ENCODE measurements at places on chromosomes 7 and 10. TPM values are rescaled to one million over a fixed set of nuclear protein-coding genes. Genes with fewer than 3 reads are reported as not detected.

KLLN gene
- total RNA-seq, result 0.94 TPM

CTTNBP2 gene
- not detected for total RNA-seq

LAMB1 gene
- total RNA-seq, result not detected

FGL2 gene
- total RNA-seq, result 1.6 TPM

RPEL1 gene
- 0.16 TPM for total RNA-seq

CDNF gene
- 0.89 TPM for total RNA-seq

GRCh38 chr7:36734731-36735130 lies 10.4 kb upstream of the AOAH start:
- DNase-seq, result no peak

- no peak for DNase-seq
Observed at GRCh38 chr10:104683567-104683966, 42.5 kb downstream of the SORCS3 start.

DNA sequence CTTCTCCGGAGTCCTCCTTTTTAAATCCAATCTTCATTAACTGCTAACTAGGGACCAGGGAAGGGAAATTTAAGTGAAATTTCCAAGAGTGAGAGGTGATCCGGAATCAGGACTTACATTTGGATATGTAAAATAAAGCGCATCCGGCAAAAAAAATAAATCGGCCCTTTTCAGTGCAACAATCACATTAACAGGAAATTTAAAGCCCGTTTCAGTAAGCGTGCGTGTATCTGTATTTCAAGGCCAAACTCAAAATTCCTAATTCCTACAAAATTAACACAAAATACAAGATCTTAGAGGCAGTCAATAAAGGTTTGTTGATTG lies 771 bp downstream of the DNAJC9 start:
- DNase-seq, result no peak

DNA sequence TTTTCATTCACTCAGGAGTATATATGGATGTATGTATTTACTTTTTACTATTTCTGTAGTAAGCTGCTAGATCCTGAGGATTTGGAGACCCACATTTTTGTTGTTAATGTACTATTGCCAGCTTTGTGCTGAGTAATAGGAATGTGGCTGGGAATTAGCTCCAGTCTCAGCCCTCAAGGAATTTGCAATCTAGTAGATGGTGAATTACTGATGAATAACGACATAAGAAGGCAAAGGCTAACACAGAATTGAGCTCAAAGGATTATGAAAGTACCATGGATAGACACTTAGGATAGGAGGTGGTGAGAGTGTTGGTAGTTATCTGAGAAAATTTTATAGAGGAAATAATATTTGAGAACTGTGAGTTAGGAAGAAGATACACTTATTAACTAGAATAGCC lies 19.9 kb downstream of the CASD1 start:
- DNase-seq, result no peak

DNA sequence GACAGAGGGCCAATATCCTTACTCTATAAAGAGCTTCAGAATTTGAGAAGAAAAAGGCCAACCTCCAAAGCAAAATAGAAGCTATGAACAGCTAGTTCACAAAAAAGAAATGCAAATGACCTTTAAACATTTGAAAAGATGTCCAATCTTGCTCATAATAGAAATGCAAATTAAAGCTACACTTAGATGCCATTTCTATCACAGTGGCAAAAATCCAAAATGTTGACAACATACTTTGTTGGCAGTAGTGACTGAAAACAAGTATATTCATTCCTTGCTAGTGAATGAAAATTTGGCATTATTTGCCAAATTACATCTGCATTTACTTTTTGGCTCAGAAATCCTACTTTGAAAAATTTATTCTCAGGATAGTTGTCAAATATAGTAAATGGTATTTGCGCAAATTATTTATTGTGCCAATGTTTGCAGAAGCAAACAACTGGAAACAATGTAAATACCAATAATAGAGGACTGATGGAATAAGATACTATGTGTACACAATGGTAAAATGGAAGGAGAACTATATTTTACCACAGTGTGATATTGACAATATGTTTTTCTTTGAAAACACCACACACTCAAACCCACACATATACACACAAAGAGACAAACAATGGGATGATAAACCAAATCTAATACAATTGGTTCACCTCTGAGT lies 9.4 kb downstream of the TMEM106B start:
- DNase-seq, result no peak

DNA sequence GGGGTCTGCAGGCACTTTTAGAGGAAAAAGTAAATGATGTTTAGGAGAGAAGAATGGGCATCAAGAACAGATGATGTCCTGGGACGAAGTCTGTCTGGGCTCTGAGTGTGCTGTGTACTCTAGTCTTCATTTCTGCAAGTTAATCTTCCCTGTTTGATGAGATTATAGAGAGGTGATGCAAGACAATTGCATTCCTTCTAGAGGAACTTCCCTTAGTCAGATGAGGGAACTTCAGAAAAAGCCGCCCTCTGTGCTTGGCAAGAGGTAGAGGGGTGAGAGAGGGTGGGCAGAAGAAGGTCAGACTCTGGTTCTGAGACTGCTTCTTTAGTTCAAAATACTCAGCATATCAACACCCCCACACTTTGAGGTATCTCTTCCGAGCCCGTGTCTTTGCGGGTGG lies 797.9 kb downstream of the LRMDA start:
- no peak for DNase-seq

DNA sequence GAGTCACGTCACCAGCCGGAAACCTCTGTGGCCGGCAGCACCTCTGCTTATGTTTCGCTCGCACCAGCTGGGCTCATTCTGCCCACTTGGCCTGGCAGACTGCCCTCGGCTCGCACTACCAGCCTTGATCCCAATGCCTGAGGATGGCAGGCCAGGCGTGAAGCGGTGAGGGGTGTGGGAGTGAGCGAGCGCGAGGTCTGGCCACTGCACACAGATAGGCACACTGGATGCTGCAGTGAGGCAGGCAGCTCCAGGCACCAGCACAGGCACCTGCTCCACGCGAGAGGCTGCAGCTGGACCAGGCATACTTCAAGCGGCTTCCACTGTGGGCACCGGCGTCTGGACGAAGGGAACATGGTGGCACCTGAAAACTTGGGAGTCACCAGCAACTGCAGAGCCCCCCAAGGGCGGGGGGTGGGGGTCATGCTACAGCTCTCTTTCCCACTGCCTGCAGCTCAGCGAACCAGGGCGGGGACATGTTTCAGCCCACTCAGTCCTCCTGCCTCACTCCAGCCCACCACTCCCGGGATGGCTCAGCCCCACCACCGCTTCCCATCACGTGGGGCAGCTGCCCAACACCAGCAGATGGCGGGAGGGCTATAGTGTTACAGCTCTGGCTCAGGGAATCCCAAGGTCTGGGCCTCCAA lies 5.4 kb upstream of the DMTF1 start:
- DNase-seq, result no peak

DNA sequence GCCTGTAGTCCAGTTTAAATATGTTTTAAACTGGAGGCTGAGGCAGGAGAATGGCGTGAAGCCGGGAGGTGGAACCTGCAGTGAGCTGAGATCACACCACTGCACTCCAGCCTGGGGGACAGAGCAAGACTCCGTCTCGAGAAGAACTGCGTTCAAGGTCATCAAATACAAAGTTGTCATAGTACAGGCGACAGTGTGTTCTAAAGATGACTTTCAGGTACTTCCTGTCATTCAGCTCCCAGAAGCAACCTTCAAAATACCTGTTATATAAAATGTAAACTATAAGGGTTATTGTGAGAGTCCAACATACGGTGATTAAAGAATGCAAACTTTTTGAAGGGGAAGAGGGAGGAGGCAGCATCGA lies 8.7 kb downstream of the MPP7 start:
- DNase-seq, result no peak

GRCh38 chr10:20767028-20767427 lies 130.1 kb downstream of the NEBL start:
- no peak for DNase-seq

DNA sequence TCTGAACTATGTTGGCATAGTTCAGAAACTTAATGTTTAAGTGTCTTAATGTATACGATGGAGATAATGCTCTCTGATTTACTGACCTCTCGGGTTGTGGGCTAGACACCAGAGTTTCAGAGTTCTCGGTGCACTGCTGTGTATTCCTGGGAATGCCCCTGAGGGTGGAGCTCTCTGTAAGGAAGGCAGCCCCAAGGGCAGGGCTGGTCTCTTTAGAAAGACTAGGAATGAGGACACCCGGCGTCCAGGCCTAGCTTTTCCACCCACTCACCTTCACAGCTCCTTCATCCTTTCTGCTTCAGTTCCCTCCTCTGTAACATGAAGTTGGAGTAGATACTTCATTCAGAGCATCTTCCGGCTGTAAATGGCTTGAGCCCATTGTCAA lies 536.6 kb upstream of the GALNT17 start:
- no peak for DNase-seq

GRCh38 chr10:75887369-75887768 lies 455.9 kb downstream of the LRMDA start:
- no peak for DNase-seq

DNA sequence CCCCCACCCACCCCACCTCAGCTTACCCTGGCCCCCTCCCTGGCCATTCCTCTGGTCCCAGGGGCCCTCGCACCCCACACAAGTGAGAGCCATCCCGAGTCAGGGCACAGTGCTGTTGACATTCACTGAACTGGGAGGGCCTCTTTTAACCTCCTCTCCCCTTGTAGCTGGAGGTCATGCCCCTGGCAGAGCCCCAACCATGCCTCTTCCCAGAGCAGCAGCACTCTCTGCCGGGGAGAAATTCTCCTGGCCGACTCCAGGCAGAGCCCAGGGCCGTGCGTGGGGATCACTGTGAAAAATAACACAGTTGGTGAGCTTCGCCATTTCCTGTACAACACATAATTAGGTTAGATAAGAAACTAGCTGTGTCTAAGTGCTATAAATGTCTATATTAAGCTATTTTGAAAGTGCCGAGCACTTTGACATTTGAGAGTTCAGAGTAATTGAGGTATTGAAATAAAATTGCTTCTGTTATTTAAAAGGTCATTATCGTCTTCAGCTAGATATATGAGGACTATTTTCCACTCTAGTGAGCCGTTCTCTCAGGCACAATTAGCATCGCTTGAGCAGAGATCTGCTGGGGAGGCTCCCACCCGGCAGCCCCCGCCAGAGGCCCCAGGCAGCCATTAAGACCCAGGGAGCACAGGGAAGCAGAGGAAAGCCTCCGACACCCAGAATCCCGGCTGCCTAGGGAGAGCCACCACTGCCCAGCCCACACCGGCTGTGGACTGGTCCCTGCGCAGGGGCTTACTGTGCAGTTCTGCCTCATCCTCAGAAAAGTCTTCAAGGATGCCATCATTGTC lies 62.4 kb upstream of the LRRC18 start:
- no peak for DNase-seq

DNA sequence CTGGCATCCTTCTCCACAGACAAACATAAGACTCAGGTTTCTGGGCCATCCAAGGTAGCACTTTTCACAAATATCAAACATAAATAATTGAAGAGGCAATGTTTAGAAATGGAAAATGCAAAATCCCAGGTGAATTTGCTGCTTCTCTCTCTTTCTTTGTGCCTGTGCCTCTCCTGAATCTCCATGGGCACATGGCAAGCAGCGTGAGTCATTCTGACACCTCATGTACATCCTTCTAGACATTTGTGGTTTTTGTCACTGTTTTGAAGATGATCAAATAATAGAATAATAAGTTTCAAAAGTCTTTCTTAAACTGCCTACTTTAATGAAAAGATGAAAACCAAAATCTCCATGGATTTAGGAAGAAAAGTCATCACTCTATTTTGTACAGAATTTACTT lies 60.3 kb upstream of the RAB11FIP2 start:
- no peak for DNase-seq

- DNase-seq, result no peak
Observed at GRCh38 chr10:90530521-90530920, 327.3 kb downstream of the HTR7 start.

- no peak for DNase-seq
Observed at GRCh38 chr7:66974986-66975590, 20.3 kb downstream of the SBDS start.

GRCh38 chr7:51961804-51962203 lies 645.2 kb upstream of the COBL start:
- no peak for DNase-seq

DNA sequence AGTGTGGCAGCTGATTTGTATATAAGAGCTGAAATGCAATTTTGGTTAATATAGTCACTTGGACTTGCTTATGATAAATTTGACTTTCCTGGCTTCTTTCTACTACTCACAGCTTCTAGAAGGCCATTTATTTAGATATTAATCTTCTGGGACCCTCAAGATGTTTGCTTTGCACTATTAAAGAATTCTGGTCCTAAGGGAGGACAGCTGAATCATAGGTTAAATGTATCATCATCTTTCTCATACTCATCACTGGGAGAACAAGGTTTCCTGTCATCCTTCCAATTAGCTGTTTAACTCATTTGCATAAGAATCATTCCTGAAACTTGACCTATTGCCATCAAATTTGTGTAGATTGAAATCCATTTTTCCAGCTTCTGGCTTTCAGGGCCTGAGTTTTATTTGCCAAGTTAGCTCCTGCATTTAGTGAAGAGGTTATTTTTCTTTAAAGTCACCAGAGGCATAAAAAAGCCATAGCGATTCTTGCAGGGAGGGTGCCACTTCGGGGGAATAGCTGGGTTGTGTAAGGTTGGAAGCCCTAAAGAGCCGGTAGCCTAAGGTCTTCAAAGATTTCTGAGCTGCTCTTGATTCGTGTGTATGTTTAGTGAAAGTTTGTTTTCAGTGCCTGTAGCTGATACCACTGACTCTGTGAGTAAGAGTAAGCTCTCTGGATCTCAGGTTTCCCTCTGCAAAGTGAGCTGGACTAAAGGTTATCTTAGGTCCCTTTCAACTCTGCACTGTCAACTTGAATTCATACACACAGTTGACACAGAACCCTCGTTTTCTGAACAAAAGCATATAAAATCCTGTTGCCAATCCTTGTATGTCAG lies 4.3 kb downstream of the MAP3K8 start:
- no peak for DNase-seq

DNA sequence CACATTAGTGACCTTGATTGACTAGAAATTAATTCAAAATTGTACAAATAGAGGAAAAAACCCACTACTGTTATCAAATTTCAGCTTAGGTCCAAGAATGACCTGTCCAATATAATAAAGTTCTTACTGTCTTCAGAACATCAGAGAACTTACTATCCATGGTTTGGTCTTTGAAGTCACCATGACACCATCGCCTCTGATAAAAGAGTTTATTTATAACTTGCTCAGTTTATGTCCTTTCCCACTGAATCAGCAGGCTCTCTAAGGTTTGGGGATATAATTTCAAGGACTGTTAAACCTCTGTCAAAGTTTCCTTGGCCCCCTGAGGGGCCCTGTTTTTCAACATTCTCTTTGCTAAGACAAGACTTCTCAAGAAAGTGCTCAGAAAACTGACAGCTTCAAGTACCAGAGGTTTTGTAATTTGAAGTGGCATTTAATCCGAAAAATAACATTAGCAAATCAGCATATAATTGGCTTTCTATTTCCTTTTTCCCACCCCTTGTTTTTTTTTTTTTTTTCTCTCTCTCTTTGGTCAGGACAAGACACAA lies 191.7 kb upstream of the FERD3L start:
- no peak for DNase-seq

GRCh38 chr10:34454590-34455261 lies 360.4 kb downstream of the PARD3 start:
- DNase-seq, result no peak

Data from activated CD8-positive, alpha-beta T cell treated with anti-CD3 and anti-CD28 coated beads, Interleukin-2, amount 10 ng/mL, durations not matched to agents 7 days and 5 days (primary cell).